Ascending aorta (tissue), 2 donors: ENCODE measurements at places on chromosomes 3 and 15.

- no peak overlapping the region for H3K4me3 ChIP-seq
- no peak overlapping the region for H3K27ac ChIP-seq
- no peaks in the 10 kb centered on the region for H3K4me1 ChIP-seq
These were observed 57.4 kb downstream of the ETFA start for GRCh38 chr15:76253691-76254473.

DNA sequence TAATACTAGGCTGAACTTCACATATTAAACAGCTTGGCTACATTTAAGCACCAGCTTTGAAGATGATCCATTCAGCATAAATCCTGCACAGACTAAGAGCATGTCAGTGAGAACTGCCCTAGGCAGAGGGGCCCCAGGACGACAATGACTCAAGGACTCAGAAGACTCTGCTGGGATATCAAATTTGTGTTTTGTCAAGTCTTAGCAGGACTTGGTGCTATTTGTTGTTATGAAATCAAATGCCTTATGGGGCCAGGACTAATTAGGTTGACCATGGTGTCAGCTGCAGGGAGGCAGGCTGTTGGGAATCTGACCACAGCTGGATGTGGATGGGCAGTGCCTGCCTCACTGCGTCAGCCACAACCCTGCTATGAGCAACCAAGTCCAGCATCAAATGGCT, 91.8 kb downstream of the RYR3 start:
- no peak overlapping the region for H3K4me3 ChIP-seq
- no peaks in the 10 kb centered on the region for H3K27me3 ChIP-seq
- no peak overlapping the region for H3K27ac ChIP-seq
- no peaks in the 10 kb centered on the region for H3K4me1 ChIP-seq
- DNase-seq: no peak

DNA sequence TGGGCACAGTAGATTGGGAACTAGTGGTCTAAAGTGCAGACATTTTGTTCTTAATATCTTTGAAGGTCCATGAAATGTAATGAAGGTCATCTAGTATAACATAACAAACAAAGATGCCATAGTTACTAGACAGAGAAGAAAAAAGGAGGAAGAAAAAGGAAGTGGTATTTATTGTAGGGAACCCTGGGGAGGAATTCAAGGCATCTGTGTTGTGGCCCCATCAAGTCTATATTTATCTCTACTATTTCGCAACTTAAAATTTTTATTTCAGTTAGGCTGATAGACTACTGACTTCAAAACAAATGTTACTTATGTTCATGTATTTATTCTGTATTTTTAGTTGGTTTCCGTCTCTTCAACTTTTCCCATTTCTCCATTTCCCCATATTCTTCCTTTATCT, 48.9 kb upstream of the ZDHHC23 start:
- no peak for DNase-seq
- H3K4me3 ChIP-seq: no peak overlapping the region
- no peaks in the 10 kb centered on the region for H3K36me3 ChIP-seq
- no peak overlapping the region for H3K27ac ChIP-seq

DNA sequence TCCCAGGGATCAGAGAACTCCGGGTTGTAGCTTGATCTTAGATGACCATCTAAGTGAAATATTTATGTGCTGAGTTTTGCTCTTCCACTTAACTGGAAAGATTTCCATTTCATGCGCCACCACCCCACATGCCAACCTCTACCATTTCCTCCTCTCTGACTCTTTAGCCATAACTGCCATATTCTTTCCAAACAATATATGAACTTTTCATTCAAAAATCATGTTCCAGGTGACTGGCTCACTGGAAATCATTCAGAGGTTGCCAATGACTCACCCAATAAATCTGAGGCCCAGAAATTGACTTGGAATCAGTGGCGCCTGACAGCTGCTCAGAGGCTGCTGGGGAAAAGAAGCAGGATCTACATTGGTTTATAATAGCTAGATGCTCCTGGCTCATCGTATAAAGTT, 31.6 kb upstream of the FAM174B start:
- H3K27me3 ChIP-seq: no peaks in the 10 kb centered on the region
- no peak for DNase-seq

DNA sequence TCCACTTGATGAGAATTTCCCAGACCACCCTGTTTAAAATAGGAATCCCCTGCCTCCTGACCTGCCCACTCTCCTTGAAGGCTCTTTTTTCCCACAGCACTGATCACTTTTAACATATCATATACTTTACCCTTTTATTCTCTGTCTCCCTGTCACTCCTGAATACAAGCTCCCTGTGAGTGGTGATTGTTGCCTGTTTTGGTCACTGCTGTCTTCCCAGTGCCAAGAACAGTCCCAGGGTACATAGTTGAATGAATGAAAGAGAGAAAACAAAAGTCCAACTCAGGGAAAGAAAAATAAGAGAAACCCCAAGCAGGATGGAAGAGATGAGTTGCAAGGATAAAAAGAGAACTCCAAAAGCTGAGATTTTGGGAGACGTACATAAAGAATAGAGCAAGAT, 500.3 kb upstream of the LMCD1 start:
- H3K27ac ChIP-seq: no peak overlapping the region
- no peaks in the 10 kb centered on the region for H3K4me1 ChIP-seq
- H3K36me3 ChIP-seq: no peaks in the 10 kb centered on the region

- H3K27me3 ChIP-seq: no peaks in the 10 kb centered on the region
- no peak overlapping the region for H3K4me3 ChIP-seq
- DNase-seq: no peak
- no peak overlapping the region for H3K27ac ChIP-seq
- H3K36me3 ChIP-seq: no peaks in the 10 kb centered on the region
- no peaks in the 10 kb centered on the region for H3K4me1 ChIP-seq
These were observed 68.7 kb upstream of the ARHGEF3 start for GRCh38 chr3:56870436-56870835.

DNA sequence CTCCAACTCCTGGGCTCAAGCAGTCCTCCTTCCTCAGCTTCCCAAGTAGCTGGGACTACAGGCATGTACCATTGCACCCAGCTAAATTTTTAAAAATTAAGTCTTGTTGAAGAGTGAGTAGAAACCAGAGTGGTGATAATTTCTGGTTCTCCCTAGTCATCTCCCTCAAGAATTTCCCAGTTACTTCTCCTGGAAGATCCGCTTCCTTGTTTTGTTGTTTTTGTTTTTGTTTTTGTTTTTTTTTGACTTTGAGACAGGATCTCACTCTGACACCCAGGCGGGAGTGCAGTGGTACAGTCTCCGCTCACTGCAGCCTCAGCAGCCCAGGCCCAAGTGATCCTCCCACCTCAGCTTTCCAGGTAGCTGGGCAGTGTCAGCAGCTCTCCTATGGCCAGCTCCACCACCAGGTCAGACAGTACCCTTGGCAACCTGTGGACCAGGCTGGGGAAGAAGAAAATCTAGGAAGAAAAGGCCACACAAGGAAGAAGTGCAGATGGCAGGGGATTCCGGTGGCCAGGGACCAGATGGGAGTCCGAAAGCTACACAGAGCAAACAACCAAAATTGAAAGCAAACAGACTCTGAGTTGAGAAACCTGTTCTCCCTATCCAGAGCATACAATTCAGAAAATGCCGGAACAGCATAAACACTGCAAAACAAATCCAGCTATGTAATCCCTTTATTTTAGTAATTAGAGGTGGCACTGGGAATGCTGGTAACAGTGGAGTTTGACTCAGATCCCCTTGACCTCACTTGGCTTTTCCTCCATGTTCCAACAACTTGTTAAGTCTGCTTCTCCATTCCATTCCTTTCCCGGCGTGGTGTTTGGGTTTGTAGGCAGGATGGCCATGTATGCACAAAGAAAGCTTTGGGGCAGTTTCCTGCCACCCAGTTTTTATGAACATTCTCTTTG, 266.6 kb upstream of the CTDSPL start:
- DNase-seq: no peak
- H3K27me3 ChIP-seq: no peaks in the 10 kb centered on the region
- no peaks in the 10 kb centered on the region for H3K36me3 ChIP-seq
- H3K4me3 ChIP-seq: no peak overlapping the region

- H3K4me1 ChIP-seq: peaks cover 18% of the 10 kb centered on the region
- DNase-seq: no peak
- peak overlapping the region; percentile 63 for H3K27ac ChIP-seq
- no peaks in the 10 kb centered on the region for H3K27me3 ChIP-seq
- no peak overlapping the region for H3K4me3 ChIP-seq
- no peaks in the 10 kb centered on the region for H3K36me3 ChIP-seq
These were observed 132.9 kb upstream of the ZBTB20 start for GRCh38 chr3:115279939-115280338.

GRCh38 chr3:170762064-170762463, 107.9 kb downstream of the RPL22L1 start:
- H3K27me3 ChIP-seq: no peaks in the 10 kb centered on the region
- no peaks in the 10 kb centered on the region for H3K36me3 ChIP-seq
- DNase-seq: no peak

- H3K4me1 ChIP-seq: peaks cover 16% of the 10 kb centered on the region
- H3K27ac ChIP-seq: no peak within 1 kb of the TSS
- H3K27me3 ChIP-seq: no peaks in the 10 kb centered on the region
- H3K4me3 ChIP-seq: peak within 1 kb of the TSS; percentile 90
- no peak for DNase-seq
These were observed at the start of gene PRRT3 for GRCh38 chr3:9951962-9952805. Gene PRRT3, minus strand, starts transcription at chr3:9952408. Its CDS starts 2,293 bp downstream, at chr3:9950115.

DNA sequence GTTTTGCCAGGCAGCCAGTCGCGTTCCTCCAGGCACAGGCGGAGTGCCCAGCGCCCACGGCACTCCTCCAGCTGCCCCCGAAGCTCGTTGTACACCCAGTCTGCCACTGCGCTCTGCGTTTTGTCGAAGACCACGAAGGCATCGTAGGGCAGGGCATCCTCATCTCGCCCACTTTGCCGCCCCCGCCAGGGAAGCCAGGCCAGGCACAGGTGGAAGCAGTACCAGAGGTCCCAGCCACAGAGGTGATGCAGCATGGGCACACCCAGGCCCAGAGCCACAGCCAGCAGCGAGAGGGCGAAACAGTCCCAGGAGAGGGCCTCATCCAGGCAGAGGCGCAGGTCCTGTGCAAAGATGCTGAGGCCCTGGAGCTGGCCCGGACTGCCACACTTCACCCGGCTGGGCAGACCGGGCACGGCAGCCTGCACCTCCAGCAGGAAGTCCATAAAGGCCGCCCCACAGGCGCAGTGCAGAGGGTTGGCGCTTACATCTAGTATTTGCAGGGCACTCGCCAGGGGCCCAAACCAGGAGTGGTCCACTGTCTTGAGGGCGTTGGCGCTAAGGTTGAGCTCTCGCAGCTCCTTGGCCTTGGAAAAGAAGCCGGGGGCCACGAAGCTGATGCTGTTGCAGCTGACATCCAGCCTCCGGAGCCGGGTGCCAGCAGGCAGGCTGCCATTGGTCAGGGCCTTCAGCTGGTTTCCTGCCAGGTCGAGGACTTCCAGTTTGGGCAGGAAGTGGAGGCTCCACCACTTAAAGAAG, 3.7 kb downstream of the TLR9 start:
- no peak overlapping the region for H3K27ac ChIP-seq
- H3K36me3 ChIP-seq: no peaks in the 10 kb centered on the region
- no peaks in the 10 kb centered on the region for H3K4me1 ChIP-seq
- DNase-seq: no peak

DNA sequence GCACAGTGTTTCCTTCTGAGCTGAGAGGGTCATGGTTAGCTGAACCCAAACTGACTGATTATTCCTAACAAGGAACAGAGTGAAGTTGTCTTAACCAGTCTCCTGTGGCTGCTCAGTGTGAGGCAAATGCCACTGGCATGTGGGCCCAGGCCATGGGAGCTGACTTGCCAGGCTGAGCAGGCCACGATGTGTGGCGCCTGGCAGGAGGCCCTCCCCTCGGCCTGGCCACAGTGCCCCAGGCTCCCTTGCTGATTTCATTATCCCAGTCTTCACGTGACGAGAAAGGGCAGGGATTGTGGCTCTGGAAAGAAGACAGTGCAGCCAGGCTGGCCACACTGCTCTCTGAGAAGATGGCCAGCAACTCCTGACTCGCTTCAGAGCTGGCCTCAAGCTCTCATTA, 58.8 kb downstream of the SLCO2A1 start:
- H3K4me1 ChIP-seq: no peaks in the 10 kb centered on the region
- H3K36me3 ChIP-seq: no peaks in the 10 kb centered on the region
- no peak overlapping the region for H3K27ac ChIP-seq
- DNase-seq: no peak

- H3K4me3 ChIP-seq: no peak overlapping the region
- no peak overlapping the region for H3K27ac ChIP-seq
- H3K4me1 ChIP-seq: no peaks in the 10 kb centered on the region
- no peaks in the 10 kb centered on the region for H3K27me3 ChIP-seq
- no peak for DNase-seq
These were observed 98.6 kb upstream of the ABHD17C start for GRCh38 chr15:80596521-80596976.

DNA sequence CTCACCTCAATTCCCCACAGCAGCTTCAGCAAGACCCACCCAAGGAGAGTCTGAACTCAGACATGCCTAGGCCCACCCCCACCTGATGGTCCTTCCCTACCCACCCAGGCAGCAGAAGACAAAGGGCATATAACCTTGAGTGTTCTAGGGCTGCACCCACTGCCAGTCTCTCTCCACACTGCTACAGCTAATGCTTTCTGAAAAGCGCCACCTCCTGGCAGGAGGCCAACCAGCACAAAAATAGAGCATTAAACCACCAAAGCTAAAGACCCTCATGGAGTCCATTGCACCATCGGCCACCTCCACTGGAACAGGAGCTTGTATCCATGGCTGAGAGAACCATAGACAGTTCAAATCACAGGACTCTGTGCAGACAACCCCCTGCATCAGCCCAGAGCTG, 11.3 kb upstream of the RPL39L start:
- H3K4me3 ChIP-seq: no peak overlapping the region
- H3K27me3 ChIP-seq: no peaks in the 10 kb centered on the region
- no peaks in the 10 kb centered on the region for H3K36me3 ChIP-seq
- no peaks in the 10 kb centered on the region for H3K4me1 ChIP-seq

GRCh38 chr3:134753999-134754742, 40.9 kb upstream of the EPHB1 start:
- DNase-seq: no peak
- H3K27me3 ChIP-seq: no peaks in the 10 kb centered on the region
- no peak overlapping the region for H3K27ac ChIP-seq
- H3K36me3 ChIP-seq: no peaks in the 10 kb centered on the region
- H3K4me3 ChIP-seq: no peak overlapping the region
- H3K4me1 ChIP-seq: no peaks in the 10 kb centered on the region

DNA sequence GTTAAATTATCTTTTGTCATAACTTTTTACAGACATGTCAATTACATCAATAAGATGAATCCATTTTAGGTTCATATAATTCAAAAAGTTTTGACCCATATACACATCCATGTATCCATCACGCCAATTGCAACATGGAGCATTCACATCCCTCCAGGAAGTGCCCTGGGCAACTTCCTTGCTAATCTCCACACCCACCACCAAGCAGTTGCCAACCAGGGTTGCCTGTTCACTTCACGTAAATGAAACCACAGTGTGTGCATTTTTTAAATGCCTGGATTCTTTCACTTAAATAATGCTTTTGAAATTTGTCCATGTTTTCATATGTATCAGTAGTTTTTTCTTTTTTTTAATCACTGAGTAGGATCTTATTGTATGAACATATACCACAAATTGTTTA, 40.7 kb upstream of the LYZL4 start:
- H3K27me3 ChIP-seq: no peaks in the 10 kb centered on the region
- DNase-seq: no peak
- H3K4me1 ChIP-seq: peaks cover 9% of the 10 kb centered on the region
- H3K27ac ChIP-seq: peak overlapping the region; percentile 75
- H3K4me3 ChIP-seq: no peak overlapping the region
